Gastroesophageal sphincter (tissue), 4 donors: ENCODE measurements at places on chromosomes 13 and 19.

- no peak overlapping the region for H3K4me3 ChIP-seq
- no peaks in the 10 kb centered on the region for H3K36me3 ChIP-seq
- H3K4me1 ChIP-seq = peaks cover 12% of the 10 kb centered on the region
- H3K27ac ChIP-seq = no peak overlapping the region
These were observed 79.4 kb upstream of the NBEA start for GRCh38 chr13:34862716-34863115.

GRCh38 chr13:113491418-113491883 is 940 bp upstream of the DCUN1D2 start:
- no peak for ATAC-seq
- peak overlapping the region; percentile 87 for H3K4me3 ChIP-seq
- no peaks in the 10 kb centered on the region for H3K27me3 ChIP-seq
- H3K27ac ChIP-seq = peak overlapping the region; percentile 94
- H3K4me1 ChIP-seq = peaks cover 35% of the 10 kb centered on the region
- no peaks in the 10 kb centered on the region for H3K36me3 ChIP-seq

- H3K4me1 ChIP-seq = peaks cover 7% of the 10 kb centered on the region
- peak overlapping the region; percentile 52 for H3K4me3 ChIP-seq
- H3K27me3 ChIP-seq = no peaks in the 10 kb centered on the region
- peak overlapping the region; percentile 95 for H3K27ac ChIP-seq
These were observed 2.0 kb downstream of the VSIG10L start for GRCh38 chr19:51339687-51340656.

GRCh38 chr19:15112385-15112784 is 5.2 kb downstream of the SYDE1 start:
- H3K27me3 ChIP-seq = no peaks in the 10 kb centered on the region
- H3K4me1 ChIP-seq = peaks cover 39% of the 10 kb centered on the region
- ATAC-seq = no peak
- H3K27ac ChIP-seq = no peak overlapping the region
- H3K36me3 ChIP-seq = peaks cover 89% of the 10 kb centered on the region

DNA sequence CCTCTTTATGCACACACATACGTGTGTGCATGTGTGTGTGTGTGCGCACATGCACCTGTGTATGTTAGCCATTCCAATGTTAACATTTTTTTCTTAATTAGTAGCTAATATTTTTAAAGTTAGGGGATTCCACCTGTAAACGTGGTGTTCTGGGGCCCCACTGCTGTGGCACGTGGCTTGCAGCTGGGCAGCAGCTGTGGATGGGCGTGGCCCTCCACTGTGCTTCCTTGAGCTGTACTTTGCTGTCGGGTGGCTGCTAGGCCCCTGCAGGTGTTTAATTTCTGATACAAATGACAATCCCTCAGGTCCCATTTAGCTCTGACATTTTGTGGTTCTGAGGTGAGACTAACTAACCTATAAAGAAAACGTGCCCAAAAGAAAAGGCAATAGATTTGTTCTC is 58.9 kb upstream of the GJB6 start:
- no peak for ATAC-seq
- H3K27ac ChIP-seq = no peak overlapping the region
- H3K4me1 ChIP-seq = no peaks in the 10 kb centered on the region
- no peak overlapping the region for H3K4me3 ChIP-seq
- peaks cover 5% of the 10 kb centered on the region for H3K27me3 ChIP-seq
- no peaks in the 10 kb centered on the region for H3K36me3 ChIP-seq

DNA sequence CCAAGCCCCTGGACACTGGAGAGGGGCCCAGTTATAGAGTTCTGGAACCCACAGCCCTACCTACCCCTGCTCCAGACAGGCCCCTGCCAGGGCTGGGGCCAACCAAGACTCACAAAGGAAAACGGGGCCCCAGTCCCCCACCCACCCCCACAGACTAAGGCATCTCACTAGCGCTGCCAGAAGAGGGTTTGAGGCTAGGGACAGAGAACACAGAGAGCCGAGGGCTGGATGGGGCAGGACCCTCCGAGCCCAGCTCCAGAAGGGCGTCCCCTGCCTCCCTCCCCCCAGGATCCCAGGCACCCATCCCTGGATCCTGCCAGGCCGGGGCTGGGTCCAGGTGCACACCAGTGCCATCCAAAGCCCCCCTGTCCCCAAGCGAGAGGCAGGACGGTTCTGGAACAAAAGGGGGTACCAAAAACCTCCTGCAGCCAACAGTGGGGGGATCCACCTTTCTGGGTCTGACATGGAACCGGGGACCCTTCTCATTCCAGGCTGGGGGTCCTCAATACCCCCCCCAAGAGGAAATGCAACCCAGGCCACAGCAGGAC is 4.4 kb upstream of the REXO1 start:
- peaks cover 40% of the 10 kb centered on the region for H3K27me3 ChIP-seq
- H3K4me1 ChIP-seq = peaks cover 38% of the 10 kb centered on the region
- no peak overlapping the region for H3K27ac ChIP-seq

DNA sequence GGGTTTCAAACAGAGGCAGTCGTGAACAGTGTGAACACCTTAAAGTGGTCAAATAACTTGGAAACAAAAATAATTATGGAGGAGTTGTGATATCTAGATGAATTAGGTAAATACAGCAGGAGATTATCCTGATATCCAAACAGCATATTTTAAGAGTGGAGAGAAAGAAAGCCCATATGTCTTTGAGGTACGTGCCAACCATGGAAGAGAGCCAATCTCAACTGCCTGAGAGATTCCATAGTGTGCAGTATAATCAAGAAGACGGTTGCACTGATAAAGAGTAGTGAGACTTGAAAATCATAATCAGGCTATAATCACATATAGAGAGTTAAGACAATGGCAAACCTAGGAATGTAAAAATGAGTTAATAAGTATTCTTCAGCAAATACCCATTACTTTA is 472.8 kb upstream of the SLITRK5 start:
- H3K36me3 ChIP-seq = no peaks in the 10 kb centered on the region
- H3K4me1 ChIP-seq = no peaks in the 10 kb centered on the region
- ATAC-seq = no peak
- no peaks in the 10 kb centered on the region for H3K27me3 ChIP-seq
- H3K4me3 ChIP-seq = no peak overlapping the region
